ENCODE measurements at places on chromosomes 3 and 15. TPM values are rescaled to one million over a fixed set of nuclear protein-coding genes. Genes with fewer than 3 reads are reported as not detected.

- peak; percentile 24 for DNase-seq
These were observed 58.1 kb downstream of the DGKG start for GRCh38 chr3:186303965-186304364.

DNA sequence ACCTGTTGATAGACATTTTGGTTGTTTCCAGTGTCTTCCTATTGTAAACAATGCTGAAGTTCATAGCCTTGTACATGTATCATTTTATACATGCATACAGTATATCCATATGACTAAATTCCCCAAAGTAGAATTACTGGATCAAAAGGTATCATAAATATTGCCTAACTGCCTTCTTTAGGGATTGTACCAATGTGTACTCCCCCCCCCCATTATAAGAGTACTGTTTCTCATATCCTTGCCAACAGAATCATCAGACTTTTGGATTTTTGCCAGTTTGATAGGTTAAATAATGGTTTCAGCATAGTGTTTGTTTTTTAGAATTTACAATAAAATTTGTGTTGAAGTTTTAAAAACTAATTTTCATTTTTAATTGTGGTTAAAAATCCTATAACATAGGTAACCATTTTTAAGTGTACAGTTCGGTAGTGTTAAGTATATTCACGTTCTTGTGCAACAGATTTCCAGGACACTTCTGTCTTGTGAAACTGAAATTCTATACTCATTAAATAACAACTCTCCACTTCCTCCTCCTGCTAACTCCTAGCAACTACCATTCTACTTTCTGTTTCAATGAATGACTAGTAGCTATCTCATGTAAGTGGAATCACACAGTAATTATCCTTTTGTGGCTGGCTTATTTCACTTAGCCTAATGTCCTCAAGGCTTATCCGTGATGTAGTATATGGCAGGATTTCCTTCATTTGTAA is 30.8 kb upstream of the MAP3K13 start:
- DNase-seq, result no peak

SUMF1 gene
- 50.1 TPM for total RNA-seq

GRCh38 chr15:58114812-58115211 is 23.4 kb upstream of the AQP9 start:
- no peak for DNase-seq

SPESP1 gene
- total RNA-seq, result 4.1 TPM

- peak; percentile 62 for DNase-seq
These were observed 32.5 kb downstream of the NR2F2 start for GRCh38 chr15:96362755-96363651.

- DNase-seq, result no peak
These were observed 23.3 kb upstream of the IREB2 start for GRCh38 chr15:78414621-78415250.

DNA sequence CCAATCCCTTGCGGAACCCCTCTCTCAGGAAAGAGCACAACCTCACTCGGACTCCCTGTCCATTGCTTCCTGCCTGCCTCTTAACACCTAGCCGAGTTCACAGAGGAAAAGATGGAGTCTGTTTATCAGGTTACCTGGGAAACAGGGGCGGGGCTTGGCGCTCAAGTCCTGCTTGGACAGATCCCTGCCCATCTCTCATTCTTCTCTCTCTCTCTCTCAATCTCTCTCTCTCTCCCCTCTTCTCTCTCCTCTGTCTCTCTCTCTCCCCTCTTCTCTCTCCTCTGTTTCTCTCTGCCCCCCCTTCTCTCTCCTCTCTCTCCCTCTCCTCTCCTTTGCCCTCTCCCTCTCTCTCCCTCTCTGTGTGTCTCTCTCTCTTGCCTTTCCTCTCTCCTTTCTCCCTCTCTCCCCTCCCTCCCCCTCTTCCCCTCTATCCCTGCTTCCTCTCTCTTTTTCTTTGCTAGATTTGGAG is at the start of gene EFHB:
Gene EFHB, minus strand, starts transcription at position 120 of the 469 bp plus-strand sequence. CDS start 199 bp downstream, outside the sequence.
- peak; percentile 51 for DNase-seq

- peak; percentile 69 for DNase-seq
These were observed 5.9 kb downstream of the MYO5C start for GRCh38 chr15:52289629-52290081.

DNA sequence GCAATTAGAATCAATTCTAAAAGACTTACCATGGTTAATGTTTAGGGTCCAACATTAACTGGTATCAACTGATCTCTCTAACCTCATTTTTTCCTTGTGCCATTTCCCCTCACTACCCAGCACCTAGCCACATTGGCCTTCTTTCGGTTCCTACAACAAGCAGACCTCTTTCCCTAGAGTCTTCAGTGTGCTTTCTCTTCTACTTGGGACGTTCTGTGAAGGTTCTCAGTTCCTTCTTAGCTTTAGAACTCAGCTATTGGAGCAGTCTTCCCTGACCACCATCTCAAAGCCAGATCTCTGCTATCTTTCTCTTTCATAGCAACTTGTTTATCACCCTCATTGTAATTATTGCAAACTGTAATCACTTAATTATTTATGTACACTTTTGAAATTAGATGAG is 31.5 kb upstream of the MINDY4B start:
- no peak for DNase-seq

DNA sequence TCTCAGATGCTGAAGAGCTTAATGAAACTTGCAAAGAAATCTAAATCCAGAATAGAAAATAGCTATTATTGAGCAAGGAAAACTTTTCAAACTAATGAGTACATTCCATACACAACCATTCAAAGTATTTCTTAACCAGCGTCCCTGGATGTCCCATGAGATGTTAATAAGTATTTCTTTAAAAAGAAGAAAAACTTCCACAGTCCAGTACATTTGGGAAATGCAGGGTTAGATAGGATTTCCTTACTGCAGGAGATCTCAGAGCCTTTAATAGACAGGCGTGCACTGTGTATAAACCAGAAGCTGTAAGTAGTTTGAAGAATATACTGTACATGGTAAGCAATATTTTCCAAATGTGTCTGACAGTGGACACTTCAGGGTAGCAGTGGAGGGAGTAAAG is 29.6 kb upstream of the BHLHE40 start:
- no peak for DNase-seq

CHAC1 gene
- total RNA-seq, result 4.7 TPM

DNA sequence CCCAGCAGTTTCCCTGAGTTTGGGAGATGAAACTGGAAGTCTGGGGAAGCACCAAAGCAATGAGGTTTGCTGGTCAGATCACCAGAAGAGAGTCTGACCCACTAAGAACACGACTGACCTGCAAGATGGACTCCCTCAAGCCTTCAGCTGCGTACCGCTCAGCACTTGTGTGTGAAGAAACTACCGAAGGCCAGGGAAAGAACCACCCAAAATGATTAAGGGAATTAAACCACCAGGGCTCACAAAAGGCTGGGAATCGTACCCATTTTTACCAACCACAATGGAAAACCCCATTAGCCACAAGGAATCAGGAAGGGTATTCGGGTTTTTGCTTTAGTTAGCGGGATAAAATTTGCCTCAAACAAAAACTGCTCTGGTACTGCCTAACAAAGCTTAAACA is 21.6 kb downstream of the ATP13A3 start:
- DNase-seq, result no peak

DNASE1L3 gene
- total RNA-seq, result 24.9 TPM

PBRM1 gene
- 56.2 TPM for total RNA-seq

DNA sequence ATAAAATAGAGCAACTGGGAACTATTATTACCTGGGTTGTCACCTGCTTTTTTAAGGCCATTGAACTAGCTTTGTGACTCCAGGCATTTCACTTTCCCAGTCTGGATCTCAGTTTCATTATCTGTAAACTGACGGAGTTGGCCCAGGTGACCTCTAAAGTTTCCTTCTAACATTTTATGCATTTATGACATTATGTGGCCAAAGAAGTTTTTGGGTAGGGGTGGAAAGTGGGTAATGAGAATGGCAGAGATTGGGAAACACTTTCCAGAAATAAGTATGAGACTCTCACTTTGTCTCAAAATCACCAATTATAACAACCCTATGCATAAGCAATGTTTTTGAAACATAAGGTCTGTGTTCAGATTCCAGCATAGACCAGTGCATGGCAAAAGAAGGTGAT is 99.1 kb upstream of the ARHGEF3 start:
- no peak for DNase-seq

SH2D7 gene
- not detected for total RNA-seq
